GOT3 (cell line): ENCODE measurements at places on chromosomes 7 and 10.

DNA sequence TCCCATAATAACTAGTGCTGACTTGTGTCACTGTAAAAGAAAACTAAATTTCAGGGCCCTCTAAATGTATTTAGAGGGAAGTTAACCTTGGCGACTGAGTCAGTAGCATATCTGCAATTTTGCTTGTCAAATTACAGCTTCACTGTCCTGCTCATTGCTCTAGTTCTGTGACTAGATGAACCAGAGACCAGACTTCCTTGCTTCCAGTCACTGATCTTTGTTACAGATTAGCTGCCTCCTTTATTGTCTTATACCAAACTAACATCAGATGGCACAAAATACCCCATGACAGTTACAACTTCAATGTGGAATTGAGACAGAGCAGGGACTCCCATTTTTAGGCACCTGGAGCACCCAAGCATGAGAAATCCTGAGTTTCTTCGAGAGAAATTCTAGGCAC is 79.9 kb upstream of the POM121L12 start:
- no peak for DNase-seq

- no peak for DNase-seq
Measured at GRCh38 chr10:22341190-22341925, 3.9 kb upstream of the SPAG6 start.

DNA sequence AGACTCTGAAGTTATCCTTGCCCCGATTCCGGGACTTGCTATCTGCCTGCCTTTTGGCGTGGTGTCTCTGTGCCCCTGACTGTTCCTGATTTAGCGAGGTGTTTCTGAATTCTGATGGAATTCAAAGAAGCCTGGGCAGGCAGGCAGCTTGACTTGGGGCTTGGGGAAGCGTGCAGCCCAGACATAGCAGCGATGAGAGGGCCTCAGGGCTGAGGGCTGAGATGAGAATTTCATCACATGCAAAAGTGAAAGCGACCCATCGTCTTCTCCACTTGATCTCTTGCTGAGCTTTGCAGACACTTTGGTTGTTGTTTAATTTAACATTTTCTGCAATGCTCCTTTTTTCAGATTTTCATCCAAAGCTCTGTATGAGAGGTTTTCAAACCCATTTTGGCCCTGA is 57.8 kb downstream of the TCF7L2 start:
- DNase-seq: no peak

- DNase-seq: no peak
Measured at GRCh38 chr7:76513817-76514799, 3.8 kb downstream of the UPK3B start.

- no peak for DNase-seq
Measured at GRCh38 chr7:30321089-30321881, 36.9 kb downstream of the ZNRF2 start.
